ENCODE measurements at places on chromosomes 7 and 10. TPM values are rescaled to one million over a fixed set of nuclear protein-coding genes. Genes with fewer than 3 reads are reported as not detected.

- no peak for DNase-seq
These were observed 29.3 kb downstream of the PLEKHS1 start for GRCh38 chr10:113780681-113781250.

DNA sequence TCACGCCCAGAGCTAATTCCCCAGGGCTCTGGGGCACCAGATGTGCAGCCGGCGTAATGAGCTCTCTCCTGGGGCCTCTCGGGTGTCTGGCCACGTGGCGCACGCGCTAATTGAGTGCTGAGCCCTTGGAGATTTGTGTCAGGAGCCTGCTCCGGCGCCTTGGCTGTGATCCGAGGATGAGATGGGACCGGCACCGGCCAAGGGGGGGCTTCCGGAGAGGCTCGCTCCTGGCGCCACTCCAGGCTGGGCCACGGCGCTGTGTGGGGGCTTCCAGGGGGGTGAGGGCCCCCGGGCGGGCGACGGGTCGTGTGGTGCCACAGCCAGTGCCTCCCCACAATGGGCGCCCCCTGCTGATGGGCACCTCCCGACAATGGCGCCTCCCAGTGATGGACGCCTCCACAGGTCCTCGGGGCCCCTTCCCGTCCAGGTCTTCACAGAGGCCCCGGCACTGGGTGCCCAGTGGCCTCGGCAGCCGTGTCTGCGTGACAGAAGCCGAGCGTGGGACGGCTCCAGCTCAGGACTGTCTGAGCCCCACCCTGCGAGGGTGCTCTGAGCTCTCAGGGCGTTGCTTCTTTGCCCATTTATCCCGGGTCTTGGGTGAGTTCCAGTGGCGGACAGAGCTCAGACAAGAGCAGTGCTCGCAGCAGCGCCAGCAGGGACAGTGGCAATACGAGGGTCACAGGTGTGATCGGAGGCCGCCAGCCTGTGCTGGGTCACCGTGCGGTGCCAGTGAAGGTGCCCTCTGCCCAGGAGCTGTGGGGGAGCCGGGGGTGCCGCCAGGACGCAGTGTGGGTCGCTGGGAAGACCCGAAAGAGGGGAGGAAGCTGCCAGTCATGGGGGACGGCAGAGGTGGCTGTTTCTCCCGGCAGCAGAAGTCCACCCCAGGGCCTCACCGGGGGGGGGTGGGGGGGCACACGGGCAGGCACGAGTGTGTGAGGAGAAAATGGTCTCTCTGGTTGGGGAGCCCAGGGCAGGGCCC, 8.2 kb upstream of the NKX6-2 start:
- no peak for DNase-seq

- DNase-seq: no peak
These were observed 531 bp upstream of the INTS15 start for GRCh38 chr7:6589151-6589828.

GRCh38 chr10:130109796-130110245, 809 bp downstream of the C10orf143 start:
- DNase-seq: peak; percentile 89

DNA sequence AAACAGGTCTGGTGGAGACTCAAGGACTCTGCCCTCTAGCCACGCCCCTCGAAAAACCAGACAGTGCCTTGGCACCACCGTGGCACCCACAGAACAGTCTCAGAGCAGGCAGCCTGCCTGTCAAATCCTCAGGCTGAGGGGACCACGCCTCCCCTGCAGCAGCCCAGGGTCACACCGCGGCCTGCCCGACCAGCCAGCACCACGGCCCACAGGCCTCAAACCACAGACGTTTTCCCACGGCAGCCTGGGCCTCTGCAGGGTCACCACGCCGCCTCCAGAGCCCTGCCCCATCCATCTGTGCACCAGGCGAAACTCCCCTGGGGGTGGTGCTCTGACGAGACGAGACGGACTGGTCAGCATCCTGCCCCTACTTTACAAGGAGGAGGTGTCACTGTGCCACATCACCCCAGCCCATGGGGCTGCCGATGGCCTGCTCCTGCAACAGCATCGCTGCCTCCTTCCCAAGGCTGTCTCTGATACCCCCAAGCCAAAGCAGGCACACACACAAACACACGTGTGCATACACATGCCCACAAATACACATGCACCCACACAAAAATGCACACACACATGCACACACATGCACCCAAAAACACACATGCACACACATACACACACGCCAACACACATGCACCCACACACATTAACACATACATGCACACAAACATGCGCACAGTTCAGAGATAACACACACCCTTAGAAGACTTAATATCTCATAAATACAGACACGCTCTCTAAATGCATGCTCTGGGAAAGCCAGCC, 24.6 kb downstream of the PAPOLB start:
- no peak for DNase-seq

DNA sequence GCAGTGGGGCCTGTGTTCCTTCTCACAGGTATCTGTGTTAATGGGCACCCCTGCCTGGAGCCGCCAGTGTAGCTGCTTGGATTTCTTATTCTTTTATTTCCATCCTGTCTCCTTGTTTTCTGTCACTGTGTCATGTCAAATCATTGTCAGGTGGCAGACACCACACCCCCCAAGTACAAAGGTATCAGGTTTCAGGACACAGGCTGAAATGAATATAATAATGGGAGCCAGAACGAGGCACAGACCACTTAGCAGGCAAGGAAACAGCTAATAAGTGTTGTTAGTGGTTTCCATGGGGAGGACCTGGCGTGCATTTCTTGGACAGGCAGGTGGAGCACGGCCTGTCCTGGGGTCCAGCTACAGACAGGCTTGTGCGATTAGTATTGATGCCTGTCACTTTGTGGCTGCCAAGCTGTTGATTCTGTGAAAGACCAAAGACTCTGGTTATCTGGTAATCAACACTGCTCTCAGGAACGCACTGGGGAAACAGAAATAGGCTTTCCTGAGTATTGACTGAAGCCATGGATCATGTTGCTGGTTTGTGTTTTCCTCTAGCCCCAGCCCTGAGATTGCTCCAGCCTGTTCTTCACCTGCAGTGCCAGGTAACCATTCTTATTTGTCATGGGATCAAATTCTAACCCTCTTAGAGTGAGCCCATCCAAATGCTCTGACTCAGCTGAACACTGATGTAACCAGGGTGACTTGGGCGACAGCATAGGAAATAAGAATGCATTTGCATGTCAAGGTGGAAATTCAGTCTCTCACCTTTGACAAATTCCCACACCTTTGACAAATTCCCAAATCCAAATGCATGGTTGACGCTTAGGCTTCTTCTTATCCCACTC, 1002.0 kb downstream of the LRMDA start:
- DNase-seq: no peak

DNA sequence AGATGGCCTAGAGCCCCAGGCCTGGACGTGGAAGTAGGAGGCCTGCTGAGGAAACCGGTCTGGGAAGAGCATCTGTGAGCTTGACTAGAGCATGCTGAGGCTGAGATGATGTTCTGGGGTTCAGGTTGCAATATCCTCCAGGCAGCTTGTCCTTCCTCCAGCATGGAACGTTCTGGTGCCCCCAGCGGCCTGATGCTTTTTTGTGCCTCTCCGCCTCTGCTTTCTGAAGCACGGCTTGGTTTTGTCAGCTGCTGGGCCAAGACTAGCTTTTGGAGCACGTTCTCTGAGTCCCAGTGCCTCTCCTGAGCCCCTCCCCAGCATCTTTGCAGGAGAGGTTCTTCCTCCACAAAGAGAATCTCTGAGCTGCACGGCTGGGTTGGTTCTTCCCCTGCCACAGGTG, 682.0 kb upstream of the FOXK1 start:
- DNase-seq: no peak

GRCh38 chr7:64574540-64575099, 11.7 kb upstream of the ZNF680 start:
- peak; percentile 8 for DNase-seq

Gene PTPRZ1
- not detected for total RNA-seq
